ENCODE measurements at places on chromosomes 16 and 17.
A peak's percentile ranks its signal among the peaks of the same experiment; 100 is the strongest.

- DNase-seq = no peak
These were observed 124.7 kb downstream of the SNX11 start for GRCh38 chr17:48231995-48232959.

GRCh38 chr17:72338847-72339790 lies 218.3 kb downstream of the SOX9 start:
- DNase-seq = no peak

DNA sequence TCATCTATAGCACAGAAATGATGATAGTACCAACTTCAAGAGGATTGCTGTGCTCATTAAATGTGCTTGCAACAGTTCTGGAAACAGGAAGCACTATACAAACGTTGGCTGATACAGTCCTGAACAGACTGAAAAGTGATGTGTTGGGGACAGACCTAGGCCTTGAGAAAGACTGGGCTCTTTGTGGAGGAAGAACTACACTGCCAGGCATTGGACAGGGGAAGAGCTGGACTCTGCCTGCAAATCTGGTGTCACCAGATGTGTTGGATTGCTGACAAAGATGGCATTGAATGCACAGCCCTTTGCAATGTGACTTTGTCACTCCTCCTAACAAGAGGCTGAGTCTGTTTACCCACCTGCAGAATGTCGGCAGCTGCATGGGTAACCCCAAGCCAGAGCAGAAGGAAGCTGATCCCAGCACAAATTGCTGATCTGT lies 12.4 kb upstream of the ST6GALNAC2 start:
- DNase-seq = peak; percentile 52

GRCh38 chr16:84922351-84923120 lies 88.8 kb downstream of the ZDHHC7 start:
- no peak for DNase-seq

DNA sequence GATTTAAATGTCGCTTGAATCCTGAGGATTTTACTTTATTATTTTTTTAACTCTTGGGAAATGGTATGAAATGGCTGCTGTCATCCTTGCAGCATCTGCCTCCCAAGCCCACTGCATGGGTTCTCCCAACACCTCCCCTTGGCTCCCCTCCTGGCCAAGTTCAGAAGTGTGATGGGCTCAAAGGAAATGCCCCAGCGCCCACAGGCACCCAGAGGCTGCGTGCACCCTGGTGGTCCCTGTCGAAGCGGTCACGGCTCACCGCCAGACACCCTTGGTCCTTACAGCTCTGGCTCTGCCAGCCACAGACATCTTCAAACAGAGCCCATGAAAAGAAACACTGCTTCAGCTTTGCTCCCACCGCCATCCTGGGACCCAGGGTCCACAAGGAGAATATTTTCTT lies 334.7 kb downstream of the SOX9 start:
- no peak for DNase-seq

DNA sequence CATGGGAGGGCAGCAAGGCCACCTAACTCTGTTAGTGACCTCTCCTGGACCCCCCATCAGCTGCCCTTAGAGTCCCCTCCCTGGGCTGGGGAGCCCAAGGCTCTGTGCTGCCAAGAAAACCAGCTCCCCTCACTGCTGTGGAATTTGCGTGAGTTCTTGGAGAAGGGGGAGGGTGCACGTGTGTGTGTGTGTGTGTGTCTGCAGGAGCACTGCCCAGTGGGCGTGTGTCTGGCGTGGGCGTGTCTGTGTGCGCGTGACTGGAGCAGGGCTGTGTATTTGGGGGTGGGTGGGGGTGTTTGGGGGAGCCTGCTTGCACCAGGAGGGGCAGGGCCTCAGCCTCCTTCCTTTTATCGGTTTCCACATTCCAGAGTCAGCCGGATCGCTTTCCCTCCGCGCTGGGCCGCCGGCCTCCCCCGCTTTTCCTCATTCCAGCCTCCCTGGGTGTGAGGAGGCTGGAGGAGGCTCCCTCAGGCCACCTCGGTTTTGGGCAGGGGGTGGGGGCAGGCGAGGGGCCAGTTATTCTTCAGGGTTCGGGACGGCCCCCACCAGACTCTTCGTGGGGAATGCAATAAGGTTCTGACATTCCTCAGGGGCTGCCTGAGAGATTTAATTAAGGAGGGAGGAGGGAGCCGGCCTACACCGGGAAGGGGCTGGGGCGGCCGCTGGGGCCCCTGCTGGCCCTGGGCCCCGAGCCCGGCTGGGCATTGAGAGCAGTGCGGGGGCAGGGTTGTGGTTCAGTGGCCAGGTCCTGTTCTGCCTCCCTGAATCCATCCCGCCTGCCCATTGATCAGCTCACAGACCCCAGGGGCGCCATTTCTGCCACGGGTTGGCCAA lies 2.5 kb downstream of the VASN start:
- DNase-seq = no peak
